ENCODE measurements at places on chromosomes 12 and 14.

- DNase-seq, result no peak
Measured at GRCh38 chr12:39538679-39539104, 80.9 kb downstream of the ABCD2 start.

- DNase-seq, result no peak
Measured at GRCh38 chr12:87349681-87350080, 679.5 kb downstream of the C12orf50 start.

DNA sequence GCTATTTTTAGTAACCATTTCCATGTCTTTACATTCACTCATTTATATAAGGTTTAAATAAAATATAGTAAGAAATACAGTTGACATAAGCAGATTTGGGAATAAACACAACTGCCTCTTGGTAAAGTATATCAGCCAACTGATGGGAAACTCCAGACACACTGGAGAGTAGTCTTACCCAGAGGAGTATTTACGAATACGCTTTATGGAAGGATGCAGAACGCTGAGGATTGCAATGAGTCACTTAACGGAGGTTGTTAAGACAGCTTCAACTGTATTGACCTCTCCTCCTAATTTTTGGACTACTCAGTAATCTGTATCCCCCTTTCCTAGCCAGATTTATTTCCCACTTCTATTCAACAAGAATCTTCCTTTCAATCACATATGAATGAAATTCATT is 6.0 kb downstream of the C2CD5 start:
- no peak for DNase-seq

DNA sequence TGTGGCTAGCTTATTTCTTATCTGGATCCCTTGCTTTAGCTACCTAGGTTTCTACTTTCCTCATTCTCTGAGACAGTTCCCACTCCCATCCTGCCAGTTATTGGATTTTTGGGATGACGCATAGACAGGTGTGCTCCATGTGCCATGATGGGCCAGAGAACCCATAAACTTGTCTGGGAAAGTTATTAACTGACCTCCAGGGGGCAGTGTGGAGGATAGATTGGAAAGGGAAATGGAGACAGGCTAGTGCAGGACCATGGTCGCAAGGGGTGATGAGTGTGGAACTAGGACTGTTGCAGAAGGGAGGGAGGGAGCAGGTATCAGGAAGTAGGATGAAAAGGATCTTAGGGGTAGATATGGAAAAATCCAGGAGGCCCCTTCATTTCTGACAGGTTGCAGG is 80.3 kb downstream of the ESRRB start:
- DNase-seq, result peak; percentile 0

DNA sequence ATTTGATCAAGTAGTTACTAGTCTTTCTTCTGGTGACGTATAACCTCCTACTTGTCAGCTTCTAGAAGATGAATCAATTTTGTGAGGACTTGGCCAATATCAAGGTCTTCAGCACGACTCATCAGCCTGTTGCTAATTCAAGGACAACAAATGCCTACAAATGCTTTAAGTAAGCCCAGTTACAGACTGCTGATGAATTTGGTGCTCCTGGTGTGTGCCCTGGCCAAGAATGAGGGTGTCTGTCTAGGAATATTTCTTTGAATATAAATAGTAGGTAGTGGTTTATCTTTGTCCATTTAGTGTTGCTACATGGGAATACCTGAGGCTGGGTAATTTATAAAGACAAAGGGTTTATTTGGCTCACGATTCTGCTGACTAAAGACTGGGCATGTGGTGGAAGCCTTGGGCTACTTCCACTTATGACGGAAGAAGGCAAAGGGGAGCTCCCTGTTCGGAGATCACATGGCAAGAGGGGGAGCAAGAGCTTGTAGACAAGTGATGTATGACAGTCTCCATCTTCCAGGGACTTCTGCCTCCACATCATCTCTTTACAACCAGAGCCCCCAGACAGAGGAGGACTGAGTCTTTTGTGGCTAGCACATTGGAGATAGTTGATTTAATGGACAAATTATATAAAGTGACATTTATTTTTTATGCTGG is 180.2 kb downstream of the CRADD start:
- DNase-seq, result no peak

GRCh38 chr14:71300566-71301330 is 393.5 kb downstream of the PCNX1 start:
- DNase-seq, result no peak

- DNase-seq, result no peak
Measured at GRCh38 chr12:49121047-49121696, 10.0 kb downstream of the TUBA1B start.

GRCh38 chr14:50964683-50965390 is 20.6 kb upstream of the PYGL start:
- DNase-seq, result no peak

- no peak for DNase-seq
Measured at GRCh38 chr12:8913702-8914032, 642 bp upstream of the PHC1 start.

DNA sequence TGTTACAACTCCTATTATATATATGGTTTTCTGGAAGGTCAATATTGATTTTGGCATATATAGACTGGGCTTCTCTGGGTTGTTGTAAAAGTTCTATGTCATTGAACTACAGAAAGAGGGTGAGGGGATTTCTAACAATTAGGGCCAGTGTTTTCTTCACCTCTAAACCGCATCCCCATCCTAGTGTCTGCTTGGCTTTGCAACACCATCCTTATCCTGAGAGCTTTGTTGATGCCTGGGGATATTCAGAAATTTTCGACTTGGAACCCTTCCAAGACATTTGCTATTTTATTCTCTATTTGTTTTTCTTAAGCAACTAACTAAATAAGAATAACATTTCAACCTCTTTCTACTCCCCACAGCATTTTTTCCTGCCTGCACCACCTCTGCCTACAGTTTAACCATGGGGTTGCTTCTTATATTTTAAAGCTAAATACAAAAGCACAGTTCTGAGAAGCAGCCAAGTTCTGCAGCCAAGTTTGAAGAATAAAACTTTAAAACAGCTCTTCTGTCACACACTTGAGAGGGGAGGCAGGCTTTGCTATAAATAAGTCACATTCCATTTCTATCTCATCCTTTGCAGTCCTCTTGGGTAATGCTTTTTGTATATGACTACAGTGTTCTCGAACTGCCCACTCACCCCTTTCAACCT is 53.4 kb downstream of the RGS6 start:
- no peak for DNase-seq

DNA sequence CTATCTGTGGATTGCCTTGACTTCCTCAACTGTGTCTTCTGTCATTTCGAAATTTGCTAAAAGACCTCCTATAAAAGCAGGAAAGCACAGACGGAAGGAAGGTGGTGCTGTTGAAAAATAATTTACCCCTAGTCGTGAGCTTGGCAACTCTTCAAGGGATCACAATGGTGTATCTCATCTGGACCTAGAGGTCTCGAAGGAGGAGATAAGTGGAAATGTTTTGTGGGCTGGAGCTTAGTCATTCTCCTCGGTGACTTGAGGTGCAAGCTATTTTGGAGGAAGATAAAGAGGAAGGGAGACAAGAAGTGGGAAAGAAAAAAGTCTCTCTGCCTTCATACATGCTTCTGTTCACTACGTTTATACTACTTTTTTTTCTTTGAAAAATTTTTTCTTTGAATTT is 89.9 kb downstream of the FLRT2 start:
- no peak for DNase-seq

GRCh38 chr14:96951511-96951910 is 154.3 kb downstream of the VRK1 start:
- no peak for DNase-seq

DNA sequence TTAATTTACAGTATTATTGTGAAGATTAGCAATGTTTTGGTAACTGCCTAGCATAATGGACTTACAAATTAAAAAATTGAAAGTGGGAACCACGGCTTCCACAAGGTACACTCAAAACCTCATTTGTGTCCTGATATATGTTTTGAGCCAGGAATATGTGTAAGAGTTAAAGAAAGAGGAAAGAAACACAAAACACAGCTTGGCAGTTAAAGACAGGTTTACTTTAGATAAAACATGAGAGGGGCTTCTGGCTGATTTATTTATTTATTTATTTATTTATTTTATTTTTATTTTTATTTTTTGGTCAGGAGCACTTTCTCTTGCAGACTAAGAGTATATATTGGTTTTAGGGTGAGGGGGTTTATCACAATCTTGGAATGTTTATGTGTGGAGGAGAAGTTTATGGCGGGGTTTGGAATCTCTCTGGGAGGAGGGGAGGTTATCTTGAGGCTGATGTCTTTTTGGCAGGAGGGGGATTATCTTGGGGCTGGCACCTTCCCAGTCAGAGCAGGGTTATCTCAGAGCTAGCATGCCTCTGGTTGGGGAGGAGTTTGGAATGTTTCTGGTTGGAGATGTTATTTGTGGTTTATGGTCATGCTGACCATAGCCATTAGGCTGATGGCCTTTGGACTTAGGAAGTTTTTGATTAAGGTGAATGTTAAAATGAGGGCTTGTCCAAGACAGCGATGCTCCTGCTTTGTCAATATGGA is 436.7 kb downstream of the DAD1 start:
- DNase-seq, result no peak

DNA sequence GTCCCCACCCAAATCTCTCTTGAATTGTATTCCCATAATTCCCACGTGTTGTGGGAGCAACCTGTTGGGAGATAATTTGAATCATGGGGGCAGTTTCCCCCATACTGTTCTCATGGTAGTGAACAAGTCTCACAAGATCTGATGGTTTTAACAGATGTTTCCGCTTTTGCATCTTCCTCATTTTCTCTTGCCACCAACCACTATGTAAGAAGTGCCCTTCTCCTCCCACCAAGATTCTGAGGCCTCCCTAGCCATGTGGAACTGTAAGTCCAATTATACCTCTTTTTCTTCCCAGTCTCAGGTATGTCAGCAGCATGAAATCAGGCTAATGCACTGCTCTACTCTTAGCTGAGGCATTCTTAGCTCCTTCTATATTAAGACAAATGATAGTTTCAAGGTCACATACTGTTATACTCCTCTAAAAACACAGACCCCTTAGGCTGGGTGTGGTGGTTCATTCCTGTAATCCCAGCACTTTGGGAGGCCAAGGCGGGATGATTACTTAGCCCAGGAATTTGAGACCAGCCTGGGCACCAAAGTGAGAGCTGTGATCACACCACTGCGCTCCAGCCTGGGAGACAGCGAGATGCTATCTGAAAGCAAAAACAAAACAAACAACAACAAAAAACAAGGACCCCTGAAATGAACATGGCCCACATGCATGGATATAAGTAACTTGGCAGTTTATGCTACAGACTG is 3.6 kb downstream of the SCAF11 start:
- DNase-seq, result no peak

DNA sequence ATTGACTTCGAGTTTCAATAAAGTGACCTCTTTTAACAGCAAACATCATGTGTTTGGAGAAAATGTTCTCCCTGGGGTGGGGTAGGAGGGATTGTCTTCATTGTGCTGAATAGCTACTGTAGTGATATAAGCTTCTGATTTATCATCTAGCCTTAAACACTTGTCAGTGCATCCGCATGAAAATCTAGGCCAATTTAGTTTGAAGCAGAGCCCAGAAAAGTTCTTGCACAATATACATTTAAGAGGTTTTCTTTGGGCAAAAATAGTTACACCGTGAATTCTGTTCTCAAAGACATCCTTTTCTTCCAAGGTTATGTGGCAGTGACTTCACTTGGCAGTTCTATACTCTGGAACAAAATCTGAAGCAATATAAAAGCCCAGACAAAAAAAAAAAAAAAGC is 136.0 kb upstream of the IFNG-AS1 start:
- DNase-seq, result no peak

DNA sequence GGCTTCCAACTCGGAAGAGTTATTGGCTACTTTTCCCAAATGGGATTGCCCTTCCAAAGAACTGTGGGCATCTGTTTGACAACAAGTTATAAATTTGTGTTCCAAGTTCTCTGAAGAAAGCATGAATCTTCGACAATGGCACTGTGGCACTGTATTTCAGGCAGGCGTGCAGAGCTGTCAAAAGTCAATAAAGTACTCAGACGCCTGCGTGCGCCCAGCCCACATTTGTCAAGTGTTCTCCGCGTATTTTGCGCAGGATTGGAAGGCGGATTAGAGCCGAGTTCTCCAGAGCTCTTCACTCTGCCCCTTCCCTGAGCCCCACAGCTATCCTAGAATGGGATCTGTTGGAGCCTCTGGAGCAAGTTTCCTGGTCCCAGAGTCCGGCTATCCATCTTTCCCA is 103.2 kb downstream of the SLC25A47 start:
- no peak for DNase-seq

GRCh38 chr12:2003676-2004112 is 563 bp downstream of the DCP1B start:
- DNase-seq, result no peak

- DNase-seq, result no peak
Measured at GRCh38 chr14:83960832-83961512, 1569.0 kb upstream of the FLRT2 start.

DNA sequence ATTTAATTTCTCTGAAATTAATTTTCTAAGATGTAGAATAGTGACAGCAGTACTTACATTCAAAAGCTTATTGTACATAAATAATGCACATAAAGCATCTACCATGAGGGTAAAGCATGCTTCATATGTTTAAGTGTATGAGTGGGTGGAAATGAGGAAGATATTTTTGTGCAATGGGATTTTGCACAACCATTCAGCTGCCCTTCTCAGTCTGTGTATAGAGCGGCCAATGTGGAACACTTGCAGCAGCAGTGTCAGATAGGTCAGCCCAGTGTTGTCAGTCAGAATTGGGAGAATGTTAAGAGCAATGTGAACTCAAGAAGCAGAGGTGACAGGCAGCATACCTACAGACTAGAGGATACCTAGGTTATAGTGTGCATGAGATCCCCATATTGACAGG is 72.5 kb upstream of the ATP2B1 start:
- DNase-seq, result no peak

- DNase-seq, result no peak
Measured at GRCh38 chr14:54182419-54183045, 214.3 kb upstream of the CDKN3 start.

DNA sequence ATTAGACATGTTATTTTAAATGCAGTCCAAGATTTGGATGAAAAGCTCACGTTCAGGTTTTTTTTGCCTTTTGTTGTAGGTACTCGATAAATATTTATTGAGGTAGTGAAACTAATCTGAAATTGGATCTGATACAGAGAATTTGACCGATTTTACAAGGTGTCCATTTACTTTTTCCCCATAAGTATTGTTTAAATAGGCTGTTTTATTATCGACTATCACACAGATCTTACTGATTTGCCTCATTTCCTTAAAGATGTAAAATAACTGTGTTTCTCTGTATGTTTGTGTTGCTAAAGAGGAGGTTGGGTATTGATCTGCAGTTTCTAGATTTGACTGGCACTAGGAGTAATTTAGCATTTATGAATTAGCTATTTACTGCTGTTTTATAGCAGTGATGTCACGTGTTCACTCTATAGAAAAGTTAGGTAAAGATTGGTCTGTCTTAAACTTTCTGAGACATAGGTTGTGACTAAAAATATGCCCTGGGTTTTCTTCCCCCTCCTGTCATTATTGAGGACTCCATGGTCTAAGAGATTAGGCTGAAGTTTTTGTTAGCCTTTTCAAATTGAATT is 3.5 kb downstream of the RAP1B start:
- no peak for DNase-seq

DNA sequence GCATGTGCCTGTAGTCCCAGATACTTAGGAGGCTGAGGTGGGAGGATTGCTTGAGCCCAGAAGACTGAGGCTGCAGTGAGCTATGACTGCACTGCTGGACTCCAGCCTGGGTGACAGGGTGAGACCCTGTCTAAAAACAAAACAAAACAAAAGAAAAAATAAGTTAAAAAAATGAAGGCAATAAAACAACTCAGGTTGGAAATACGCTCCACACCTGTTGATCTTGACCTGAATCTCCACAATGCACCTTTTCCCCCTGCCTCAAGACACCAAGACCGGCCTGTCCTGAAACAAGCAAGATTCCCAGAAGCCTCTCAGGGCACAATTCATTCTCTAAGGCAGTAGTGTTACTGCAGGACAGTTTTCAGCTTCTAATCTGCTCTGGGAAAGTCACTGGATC is 20.8 kb upstream of the CEBPE start:
- DNase-seq, result no peak
